ENCODE measurements at places on chromosomes 1 and 21. TPM values are rescaled to one million over a fixed set of nuclear protein-coding genes. Genes with fewer than 3 reads are reported as not detected.

DNA sequence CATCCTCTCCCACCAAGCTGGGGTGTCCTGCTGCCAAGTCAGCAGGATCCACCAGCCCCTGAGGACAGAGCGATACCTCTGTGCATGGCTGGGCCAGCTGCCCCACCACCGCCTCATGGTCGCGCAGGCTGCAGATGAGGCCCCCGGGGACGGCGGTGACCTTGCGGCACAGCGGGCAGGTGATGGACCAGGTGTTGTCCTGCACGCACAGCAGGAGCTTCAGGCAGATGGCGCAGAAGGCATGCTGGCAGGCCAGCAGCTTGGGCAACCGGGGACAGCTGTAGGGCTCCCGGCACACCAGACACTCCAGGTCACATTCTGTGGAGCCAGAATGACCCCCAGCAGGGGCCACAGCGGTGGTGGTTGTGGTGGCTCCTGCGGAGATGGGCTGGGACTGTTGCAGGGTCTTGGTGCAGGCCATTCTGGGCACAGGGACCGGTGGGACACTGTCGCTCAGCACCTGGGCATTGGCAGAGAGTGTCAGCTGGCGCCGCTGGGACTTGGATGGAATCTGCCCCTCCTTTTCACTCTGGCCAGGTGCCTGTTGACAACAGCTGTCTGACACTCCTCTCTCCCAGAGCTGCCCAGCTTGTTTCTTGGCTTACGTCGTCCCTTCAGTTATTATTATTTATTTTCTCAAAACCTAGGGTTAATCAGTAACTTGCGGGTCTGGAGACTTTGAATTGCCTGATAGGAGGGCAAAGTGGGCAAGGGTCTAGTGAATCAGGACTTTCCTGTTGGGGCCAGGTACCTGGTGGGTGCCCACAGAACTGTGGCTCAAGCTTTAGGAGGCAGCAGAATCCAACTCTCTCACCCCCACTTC lies at the start of gene RNF186:
RNF186 (minus strand) TSS at position 603 of the 823 bp plus-strand sequence; CDS start at position 421, 182 bp downstream.
- DNase-seq = no peak

- no peak for DNase-seq
Measured at GRCh38 chr1:245999697-246000637, 507.1 kb downstream of the SMYD3 start.

DNA sequence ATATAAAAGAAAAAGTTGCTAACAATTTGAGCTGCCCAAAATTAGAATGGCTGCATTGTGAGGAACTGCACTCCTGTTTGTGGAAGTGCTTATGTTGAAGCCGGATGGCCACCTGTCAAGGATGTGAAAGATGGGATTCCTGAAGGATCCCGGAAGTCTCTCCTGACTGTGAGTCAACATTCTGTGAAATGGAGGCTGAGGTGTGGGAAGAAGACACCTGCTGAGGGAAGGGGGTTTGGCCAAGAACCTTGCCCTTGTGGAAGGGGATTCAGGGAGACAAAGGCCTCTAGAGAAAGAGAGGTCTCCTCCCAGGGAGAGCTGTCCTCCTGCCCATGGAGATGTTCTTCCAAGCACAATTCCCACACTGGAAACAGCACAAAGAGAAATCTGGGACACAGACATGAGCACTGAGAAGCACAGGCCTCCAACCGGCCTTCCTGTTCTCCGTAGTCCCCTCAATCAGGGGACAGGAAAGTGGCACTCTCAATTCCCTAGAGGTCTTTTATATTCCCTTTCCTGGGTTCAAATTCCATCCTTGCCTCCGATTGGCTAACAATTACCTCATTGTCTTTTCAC lies 70.5 kb downstream of the CD2 start:
- DNase-seq = no peak

The LCA5L gene
- 0.46 TPM for total RNA-seq
